ENCODE measurements at places on chromosomes 5 and 9.
A peak's percentile ranks its signal among the peaks of the same experiment; 100 is the strongest.

- DNase-seq = no peak
Observed at GRCh38 chr9:20811872-20812271, 127.8 kb downstream of the FOCAD start.

DNA sequence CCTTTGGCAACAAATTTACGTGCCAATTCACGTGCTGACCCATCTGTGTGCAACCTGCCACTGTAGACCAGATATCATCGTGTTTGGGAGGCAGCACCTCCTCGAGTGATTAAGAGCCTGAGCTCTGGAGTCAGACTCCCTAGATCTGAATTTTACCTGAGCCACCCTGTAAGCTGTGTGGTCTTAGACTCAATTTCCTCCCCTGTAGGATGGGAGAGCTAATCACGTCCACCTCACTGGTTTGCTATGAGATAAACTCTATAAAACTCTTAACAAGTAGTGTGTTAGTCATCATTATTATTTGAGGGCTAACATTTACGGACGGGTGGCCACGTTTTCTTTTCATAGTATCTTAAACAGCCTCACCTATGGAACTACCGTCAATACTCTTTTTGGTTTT lies 220.0 kb upstream of the ADAMTSL1 start:
- DNase-seq = no peak

DNA sequence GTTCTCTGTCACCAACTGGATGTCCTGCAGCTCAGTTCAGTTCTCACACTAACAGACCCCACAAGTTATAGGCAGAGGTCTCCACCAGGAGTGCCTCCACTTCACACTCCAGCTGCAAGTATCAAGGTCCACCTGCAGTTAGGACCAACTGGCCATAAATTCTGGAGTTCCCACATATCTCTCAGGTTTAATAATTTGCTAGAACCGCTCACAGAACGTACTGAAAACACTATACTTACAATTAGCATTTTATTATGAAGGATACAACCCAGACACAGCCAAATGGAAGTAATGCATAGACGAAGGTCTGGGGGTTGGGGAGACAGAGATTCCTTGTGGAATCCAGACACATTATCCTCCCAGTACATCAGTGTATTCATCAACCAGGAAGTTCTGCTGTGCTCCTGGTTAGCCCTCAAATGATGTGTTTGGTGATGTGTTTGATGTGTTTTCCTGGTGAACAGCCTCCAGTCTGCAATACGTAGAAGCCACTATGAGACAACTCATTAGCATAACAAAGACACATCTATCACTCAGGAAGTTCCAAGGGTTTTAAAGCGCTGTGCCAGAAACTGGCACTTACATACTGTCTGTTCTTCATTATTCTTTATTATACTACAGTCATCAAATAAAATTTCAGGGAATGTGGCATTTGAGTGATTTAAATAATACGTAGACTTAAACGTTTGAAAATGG lies 25.4 kb downstream of the OGN start:
- DNase-seq = no peak

DNA sequence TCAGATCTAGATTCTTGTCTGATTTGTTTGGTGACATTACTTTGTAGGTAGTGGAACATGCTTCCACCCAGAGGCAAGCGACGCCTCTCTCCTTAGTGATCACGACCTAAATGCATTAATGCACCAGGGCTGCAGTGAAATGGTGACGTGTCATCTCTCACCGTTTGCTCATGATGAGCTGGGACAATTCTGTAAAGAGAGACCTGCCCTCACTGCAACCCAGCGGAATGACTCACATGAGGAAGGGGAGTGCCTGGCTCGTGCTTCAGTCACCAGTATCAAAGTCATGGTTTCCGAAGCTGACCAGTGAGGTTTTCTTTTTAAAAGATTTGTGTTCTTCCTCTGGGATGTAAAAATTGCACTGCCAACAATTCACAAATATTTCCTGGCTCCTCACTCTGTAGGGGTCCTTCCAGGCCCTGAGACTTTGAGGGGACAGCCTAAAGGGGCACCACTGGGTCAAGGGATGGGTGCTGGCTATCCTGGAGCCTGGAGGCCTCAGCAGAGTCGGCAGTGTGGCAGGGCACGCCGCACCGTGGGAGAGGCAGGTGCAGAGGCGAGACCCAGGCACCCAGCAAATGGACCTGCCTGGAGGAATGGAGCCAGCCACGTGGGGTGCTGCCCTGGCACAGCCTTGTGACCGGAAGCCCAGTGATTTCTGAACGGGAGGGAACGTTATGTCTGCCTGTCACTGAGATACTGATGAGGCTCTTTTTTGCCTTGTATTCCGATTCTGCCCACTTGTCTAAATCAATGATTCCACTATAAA lies 17.3 kb downstream of the QSOX2 start:
- no peak for DNase-seq

GRCh38 chr5:32434221-32434620 lies 10.3 kb downstream of the ZFR start:
- DNase-seq = no peak

DNA sequence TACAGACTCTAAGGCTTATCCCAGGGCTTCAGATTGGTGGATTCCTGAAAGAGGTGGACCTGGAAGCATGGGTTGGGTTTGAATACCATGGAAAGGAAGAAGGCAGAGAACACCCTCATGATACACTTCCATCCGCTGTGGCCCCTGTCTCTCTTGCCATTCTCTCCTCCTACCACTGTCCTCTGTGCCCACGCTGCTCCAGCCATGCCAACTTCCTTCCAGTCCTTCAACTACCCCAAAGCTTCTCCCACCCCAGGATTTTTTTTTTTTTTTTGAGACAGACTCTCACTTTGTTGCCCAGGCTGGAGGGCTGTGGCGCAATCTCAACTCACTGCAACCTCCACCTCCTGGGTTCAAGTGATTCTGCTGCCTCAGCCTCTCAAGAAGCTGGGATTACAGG lies 1.7 kb upstream of the SPARC start:
- no peak for DNase-seq

- no peak for DNase-seq
Observed at GRCh38 chr5:42360056-42360455, 63.2 kb upstream of the GHR start.

GRCh38 chr5:4514067-4514648 lies 626.0 kb upstream of the ADAMTS16 start:
- DNase-seq = no peak

GRCh38 chr9:105484226-105484625 lies 36.4 kb downstream of the FSD1L start:
- DNase-seq = no peak

- DNase-seq = no peak
Observed at GRCh38 chr9:104934691-104935500, 6.9 kb upstream of the ABCA1 start.

GRCh38 chr9:34929506-34930102 lies 28.5 kb upstream of the PHF24 start:
- no peak for DNase-seq

DNA sequence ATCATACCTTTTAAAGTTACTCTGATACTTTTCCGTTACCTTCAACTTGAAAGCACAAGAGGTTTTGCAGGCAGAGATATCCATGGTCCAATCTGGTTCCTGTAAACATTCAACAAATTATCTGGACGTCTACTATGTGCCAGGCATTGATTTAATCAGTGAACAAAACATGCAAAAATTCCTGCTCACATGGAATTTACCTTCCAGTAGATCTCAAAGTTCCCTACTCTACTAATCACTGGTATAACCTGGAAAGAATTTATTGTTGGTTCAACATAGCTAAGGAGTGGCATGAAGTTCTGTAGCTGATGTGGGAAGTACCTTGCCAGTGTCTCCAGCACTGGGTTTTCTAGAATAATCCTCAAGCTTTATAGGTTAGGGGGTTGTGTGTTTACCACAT lies 9.8 kb downstream of the OCLN start:
- DNase-seq = no peak

- peak; percentile 70 for DNase-seq
Observed at GRCh38 chr9:92963831-92964606, 16.7 kb downstream of the FGD3 start.

GRCh38 chr9:124735121-124735520 lies 36.0 kb downstream of the NR6A1 start:
- DNase-seq = no peak

DNA sequence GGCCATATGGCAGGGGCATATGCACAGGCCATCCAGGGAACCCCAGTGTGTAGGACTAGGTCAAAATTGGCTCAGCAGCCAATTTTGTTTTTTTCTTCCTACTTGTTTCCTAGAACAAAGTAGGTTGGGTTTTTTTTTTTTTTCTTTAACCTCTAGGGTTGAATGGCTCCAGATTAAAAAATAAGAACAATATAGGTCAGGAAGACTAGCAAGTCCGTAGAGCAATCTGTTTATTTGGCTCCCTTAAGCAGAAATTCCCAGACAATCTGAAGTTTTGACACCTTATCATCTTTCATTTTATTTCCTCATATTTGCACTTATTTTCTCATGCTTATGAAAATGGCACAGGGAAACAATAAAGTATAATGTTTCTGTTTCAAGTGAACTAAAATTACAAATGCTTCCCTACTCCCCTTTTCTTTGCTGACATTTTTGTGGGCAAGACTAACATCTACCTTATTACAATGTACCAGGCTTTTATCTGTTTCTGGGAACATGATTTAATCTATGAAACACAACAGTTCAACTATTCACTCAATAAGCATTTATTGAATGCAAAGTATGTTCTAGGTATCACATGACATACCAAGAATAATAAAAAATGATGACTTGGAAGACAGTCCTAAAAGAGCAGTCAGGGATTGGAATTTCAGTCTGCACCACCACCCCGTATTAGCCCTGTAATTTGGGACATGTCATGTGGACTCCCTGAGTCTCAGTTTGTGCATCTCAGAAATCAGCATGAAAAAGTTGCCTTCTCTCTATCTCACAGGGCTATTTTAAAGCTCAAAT lies 30.5 kb downstream of the TLR4 start:
- no peak for DNase-seq

- DNase-seq = no peak
Observed at GRCh38 chr5:141507387-141508091, 18.7 kb downstream of the PCDHGC5 start.

- DNase-seq = no peak
Observed at GRCh38 chr9:110153431-110153830, 54.5 kb downstream of the C9orf152 start.

DNA sequence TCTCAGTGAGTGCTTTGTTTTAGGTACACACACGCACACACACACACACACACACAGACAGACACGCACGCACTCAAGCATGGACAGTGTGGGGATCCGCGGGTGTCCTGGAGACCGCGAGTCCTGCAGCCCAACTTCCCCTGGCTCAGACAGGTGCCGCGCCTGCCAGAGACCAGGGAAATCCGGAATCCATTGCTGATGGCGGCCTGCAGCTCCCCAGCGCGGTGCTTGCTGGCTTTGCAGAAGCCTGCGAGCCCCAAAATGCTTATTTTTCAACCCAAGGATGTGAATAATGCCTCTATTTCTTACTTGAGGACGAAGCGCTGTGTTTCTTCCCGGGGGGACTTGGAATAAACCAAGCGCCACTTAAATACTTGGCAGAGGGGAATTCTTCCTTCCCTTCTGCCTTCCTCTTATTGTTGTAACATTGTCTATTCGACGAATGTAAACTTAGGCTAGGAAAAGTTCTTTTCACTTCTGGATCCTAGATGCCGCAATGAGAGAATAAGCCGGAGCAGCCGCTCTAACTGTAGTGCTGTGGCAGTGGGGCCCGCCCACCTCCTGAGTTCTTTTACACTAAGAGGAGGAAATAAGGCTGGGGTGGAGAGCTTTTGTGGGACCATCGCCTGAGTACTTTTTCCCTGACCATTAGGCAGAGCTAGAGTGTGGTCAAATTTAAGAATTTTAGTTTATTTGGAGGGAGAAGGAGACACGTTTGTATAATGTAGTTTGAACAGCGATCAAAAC lies 802 bp downstream of the ITGA2 start:
- DNase-seq = no peak

GRCh38 chr9:132027752-132028663 lies 51.7 kb downstream of the MED27 start:
- no peak for DNase-seq

DNA sequence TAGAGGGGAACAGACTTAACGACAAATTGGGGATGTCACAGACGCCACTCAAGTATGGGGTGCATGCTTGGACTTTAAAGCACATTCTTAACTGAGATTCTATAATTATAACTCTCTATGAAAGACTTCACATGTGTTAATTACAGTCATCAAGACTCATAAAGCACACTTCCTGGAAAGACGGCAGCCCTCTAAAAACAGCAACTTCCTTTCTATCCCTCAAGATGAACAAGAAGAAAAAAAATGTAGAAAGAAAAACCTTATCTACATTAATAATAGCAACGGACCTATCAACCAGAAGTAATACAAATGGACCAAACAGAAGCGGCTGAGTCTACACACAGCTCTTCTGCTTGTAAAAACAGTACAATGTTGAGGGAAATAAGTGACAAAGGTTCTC lies 21.2 kb downstream of the GNAQ start:
- no peak for DNase-seq

- no peak for DNase-seq
Observed at GRCh38 chr9:15482146-15482545, 28.6 kb downstream of the PSIP1 start.

DNA sequence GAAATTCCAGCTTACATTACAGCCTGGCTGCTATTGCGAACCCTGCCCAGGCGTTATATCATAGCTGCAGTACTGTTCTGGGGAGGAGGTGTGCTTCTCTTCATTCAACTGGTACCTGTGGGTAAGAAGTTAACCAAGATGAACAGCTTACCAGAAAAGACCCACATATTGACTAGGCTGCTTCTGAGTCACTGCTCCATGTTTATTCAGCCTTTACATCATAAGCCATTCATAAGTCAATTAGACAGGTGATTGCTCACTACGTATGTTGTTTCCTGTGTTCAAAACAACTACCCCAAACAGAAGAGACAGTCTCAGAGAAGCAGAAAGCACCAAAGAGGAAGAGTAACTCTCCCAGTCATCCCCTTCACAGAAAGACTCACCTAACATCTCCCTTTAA lies 34.7 kb upstream of the SLC22A5 start:
- no peak for DNase-seq

- no peak for DNase-seq
Observed at GRCh38 chr5:136202469-136203205, 9.7 kb upstream of the SMIM32 start.

DNA sequence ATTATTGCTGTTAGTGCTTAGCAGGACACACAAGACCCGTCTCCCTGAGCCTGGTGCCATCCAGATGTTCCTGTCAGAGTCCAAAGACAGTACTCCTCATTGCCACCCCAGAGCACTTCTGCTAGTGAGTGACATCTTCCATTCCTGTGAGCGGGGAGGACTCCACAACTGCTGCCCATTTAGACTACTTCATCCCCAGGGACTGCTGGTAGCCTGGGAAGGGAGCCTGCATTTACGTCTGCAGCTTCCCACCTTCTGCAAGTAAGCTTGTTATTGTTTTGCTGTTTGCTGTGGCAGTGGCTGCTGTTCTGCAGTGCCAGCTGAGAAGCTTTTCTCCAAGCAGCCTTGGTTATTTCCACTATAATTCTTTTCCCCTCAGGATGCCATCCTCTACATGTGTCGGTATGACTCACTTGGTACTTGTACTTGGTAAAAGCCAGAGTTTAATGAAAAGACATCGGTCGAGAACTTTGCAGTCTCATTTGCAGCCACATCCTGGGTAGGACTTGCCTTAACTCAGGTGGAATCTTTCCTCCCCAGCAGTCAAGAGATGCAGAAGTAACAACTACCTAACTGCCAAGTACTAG lies 10.6 kb upstream of the MAP1B start:
- no peak for DNase-seq
